ENCODE measurements at places on chromosomes 4 and X. TPM values are rescaled to one million over a fixed set of nuclear protein-coding genes. Genes with fewer than 3 reads are reported as not detected.

GAGE12F gene
- total RNA-seq: not detected

DNA sequence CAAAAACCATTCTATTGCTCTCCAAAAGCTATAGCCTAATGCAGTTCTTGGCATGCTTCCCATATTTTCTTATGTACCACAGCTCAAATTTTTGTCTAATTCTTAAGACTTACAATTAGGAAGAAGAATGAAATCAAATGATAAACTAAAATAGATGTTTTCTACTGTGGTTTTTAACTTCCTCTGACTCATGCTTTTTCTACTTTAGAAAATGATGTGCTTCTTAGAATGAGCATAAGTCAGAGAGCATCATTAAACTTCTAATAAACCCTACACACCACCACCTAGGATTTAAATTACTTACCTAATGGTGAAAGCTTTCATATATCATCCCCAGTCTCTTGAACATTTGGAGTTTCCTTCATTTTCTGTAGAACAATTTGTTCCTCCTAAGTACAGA, 217.0 kb upstream of the NDST3 start:
- no peak for DNase-seq

DNA sequence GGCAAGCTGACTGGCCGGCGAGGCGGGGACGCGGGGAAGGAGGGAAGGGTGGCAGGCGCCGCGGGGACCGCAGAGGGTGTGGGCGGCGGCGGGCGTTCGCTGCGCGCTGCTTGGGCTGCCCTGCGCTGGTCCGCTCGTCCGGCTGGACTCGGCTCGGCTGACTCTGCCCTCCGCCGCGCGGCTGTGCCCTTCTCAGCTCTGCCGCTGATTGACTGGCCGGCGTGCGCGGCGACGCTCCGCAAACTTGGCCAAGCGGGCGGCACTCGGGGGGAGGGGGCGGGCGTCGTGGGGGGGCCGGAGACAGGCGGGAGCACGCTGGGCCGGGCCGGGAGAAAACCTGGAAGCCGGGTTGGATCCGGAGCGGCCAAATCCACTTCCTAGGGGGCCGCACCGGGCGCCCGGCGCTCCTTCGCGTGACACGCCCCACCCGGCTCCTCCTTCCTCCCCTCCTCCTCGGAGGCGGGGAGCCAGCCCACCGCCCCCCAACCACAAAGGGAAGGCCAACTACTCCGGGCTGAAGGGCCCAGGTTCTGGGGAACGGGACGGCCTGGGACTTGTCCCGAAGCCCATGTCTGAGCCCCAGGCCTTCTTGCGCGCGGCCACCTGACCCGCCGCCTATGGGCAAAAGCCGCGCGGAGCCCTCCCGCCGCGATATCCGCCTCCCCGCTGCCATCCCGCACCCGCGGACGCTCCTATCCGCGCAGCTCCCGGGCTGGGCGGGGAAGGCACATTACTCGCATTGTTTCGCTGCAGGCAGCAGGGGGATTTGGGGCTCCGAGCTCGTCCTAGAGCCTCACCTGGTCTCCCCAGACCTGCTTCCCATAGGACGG, at the start of gene GPC4:
TSS of gene GPC4 (minus strand) at position 214 of the 830 bp plus-strand sequence. CDS start 524 bp downstream, outside the sequence.
- no peak for DNase-seq

DNA sequence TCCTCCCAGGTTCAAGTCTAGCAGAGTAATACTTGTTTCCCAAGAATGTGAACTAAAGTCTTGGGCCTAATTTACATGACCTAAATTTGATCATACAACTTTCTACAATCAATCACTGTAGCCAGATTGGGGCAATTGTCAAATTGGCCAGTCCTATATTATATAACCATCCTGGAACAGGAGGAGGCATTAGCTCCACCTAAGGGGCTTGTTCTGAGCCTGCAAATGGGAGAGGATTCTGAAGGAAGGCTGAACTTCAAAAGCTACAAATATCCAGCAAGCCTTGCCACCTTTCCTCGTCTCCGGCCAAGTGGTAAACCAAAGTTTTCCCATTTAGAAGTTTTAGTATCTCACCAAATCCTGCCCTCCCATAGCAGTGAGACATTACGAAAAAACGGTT, 1289.6 kb upstream of the TENM3 start:
- DNase-seq: no peak

DNA sequence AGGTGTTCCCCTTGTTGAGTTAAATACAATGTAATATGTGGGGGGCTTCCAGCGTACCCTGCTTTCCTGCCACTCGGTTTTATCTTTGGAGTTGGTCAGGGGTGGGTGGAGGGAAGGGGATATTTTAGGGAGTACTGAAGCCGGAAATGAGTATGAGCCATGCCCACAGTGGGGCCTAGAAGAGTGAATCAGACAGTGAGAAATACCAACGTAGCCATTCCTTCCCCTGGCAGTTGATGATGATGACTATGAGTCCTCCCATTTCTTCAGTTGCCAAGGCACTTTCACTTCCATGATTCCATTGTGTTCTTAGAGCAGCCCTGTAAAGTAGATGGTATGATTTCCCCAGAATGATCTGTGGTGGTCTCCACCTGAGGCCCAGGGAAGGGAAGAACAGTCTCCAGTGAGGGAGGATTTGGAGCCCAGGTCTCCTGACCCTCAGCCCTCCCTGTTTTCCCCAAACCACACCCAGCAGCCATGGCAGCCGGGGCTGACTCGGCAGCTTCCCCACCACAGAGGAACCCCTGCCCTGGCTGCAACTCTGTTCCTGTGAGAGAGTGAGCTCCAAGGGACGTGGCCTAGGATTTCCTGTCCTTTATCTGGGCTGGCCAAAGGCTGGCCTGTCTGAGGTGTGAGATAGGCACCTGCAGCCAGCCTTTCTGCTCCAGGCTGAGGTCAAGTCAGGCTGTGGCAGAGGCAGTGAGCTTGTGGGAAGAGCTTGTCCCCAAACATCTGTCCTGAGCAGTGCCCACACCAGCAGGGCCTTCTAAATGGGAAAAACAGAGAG, 52.7 kb downstream of the STARD8 start:
- DNase-seq: peak; percentile 62

DNA sequence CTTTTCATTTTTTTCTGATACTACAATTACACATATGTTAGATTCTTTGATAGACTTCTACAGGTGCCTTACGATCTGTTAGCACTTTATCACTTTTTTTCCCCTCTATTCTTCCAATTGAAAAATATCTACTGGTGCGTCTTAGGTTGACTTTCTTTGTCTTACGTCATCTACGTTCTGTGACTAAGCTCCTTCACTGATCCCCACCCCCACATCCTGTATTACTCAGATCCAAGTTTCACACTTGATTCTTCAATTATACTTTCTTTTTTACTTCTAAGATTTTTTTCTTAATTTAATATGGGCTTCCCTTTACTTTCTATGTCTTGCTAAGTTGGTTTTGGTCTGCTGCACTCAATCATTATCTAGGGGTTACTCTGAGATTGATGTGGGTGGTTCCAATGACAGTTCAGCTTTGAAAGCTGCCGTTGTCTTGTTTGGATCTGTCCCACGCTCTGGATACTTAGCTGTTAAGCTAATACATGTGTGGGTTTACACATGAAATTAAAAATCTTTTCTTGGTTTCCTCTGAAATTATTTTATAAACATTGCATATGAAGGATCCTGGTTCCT, 1321.1 kb downstream of the RAPGEF2 start:
- peak; percentile 1 for DNase-seq

DNA sequence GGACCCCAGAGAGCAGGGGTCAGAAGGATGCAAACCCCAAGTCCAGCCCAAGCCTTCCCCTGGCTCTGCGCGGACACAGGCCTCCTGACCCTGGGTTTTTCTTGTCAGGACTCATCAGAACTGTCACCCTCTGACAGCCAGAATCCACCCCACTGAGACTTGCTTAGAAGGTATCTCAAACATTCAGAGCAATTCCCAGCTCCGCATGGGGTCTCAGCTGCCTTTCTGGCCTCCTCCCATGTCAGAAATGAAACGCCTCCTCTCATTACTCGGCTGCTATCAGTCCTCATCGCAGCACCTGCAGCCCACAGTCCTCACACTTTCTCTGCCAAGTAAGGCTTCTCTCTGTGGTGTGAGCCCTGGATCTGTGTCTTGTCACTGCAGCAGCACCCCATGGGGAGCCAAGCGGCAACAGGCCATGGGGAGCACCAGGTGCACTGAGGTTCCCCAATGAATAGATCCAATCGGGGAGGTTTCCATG, 97.8 kb downstream of the WFS1 start:
- DNase-seq: no peak

MSANTD1 gene
- 0.40 TPM for total RNA-seq

SLC34A2 gene
- not detected for total RNA-seq

DNA sequence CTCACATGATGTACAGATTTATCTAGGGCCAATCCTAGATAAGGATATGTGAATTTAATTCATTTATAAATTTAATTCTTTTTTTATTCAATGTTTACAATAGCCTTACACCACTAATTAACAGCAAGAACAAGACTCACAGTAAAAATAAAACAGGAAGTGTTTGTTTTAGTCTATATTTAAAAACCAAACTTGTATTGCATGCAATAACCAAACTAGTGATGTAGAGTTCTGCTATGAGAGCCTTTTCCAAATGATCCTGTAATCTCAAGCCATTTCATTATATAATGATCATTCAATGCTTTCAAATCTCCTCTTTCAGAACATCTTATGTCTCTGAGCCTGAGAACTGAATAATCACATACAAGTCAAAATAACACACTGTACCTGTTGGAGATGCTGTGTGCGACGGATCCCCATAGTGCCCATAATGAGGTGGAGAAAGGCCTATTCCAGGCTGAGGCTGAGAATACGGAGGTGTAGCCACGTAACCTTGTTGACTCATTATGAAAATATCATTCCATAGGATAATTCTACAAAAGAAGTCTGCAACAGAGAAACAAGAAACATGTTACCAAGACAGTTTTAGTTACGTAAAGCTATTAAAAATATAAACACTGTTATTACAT, 2.6 kb downstream of the SEC24D start:
- no peak for DNase-seq

AMTN gene
- not detected for total RNA-seq

- no peak for DNase-seq
Measured at GRCh38 chrX:93404121-93404520, 269.3 kb downstream of the NAP1L3 start.

DNA sequence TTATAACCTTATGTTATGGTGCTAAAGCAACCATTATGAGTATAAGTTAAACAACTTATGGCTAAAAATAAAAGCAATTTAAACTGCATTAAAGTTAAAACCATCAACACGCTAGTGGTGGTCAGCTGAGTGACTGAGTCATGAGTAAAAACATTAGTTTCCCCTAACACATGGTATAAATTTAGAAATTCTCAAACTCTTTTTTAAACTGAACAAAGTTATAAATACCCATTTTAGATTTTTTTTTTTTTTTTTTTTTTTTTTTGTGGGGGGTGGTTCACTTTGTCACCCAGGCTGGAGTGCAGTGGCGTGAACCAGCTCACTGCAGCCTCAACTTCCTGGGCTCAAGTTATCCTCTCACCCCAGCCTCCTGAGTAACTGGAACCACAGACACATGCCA, 5.4 kb upstream of the BBS7 start:
- no peak for DNase-seq

DNA sequence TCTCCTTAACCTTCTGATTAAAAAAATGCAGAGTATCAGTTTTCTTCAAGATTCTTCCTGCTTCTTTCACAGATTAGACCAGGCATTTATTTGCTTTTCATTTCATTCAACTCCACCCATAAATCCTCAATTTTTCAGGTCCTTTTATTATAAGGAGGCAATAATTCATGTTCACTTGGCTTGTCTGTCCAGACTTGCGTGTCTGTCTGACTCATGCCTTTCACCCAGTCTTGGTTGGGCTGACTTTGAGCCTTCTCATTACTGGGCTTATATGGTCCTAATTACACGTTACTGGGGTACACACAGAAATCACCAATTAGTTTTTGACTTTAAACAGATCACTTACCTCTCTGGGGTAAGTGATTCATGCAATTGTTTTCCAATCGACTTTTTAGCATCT, 48.8 kb upstream of the GALNT7 start:
- no peak for DNase-seq

ARL9 gene
- total RNA-seq: not detected

- DNase-seq: no peak
Measured at GRCh38 chr4:67809502-67809901, 55.3 kb upstream of the GNRHR start.

DNA sequence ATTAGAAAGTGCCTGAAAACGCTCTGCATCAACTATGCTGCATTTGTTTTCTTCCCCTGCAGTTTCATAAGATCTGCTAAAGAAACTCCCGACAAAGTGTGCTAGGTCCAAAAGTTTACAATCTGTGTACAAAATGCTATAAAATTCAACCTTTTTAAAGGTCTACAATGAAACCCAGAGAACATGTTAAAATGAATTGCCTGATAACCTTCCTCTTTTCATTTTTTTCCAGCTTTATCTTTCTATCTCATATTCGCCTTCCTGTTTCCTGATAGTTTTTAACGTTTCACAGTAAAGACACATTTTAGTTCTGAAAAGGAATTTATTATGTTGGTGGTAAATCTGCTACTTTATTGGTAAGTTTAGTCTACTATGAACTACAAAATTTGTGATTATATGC, 9.5 kb upstream of the HPGDS start:
- no peak for DNase-seq

GAB3 gene
- 6.5 TPM for total RNA-seq

- peak; percentile 51 for DNase-seq
Measured at GRCh38 chrX:39726771-39727170, 371.0 kb downstream of the BCOR start.

ARHGEF38 gene
- not detected for total RNA-seq

DNA sequence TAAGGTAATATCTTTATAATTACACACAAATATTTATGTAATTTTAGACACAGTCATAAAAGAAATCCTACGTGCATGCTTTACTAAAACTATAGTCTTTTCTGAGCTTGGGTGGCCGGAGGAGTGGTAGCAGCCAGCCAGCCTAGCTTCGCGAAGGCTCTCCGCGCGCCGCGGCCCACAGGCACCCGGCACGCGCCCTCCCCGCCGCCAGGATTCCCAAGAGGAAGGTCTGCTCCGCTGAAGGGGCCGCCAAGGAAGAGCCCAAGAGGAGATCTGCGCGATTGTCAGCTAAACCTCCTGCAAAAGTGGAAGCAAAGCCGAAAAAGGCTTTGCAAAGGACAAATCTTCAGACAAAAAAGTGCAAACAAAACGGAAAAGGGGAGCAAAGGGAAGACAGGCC, 8.7 kb upstream of the PJA1 start:
- no peak for DNase-seq

- no peak for DNase-seq
Measured at GRCh38 chr4:33737726-33738125, 2506.6 kb downstream of the ARAP2 start.

DNA sequence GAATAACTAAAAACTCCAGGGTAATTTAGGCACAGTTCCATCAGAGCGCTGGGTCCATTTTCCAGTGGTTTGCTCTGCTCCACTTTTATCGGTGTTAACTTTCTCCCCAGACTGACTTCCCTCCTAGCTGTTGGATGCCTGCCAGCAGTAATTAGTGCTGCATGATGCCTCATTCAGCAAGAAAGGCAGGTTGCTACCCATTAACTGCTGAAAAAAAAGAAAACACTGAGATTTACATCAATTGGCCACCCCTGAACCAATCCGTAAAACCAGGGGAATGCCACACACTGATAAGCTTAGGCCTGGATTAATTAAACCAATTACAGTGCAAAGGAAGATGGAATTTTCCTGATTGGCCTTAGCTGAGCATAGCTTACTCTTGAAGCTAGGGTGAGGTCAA, 182.4 kb upstream of the CXXC4 start:
- no peak for DNase-seq
